ENCODE measurements at places on chromosomes 2 and 18.
A peak's percentile ranks its signal among the peaks of the same experiment; 100 is the strongest.

DNA sequence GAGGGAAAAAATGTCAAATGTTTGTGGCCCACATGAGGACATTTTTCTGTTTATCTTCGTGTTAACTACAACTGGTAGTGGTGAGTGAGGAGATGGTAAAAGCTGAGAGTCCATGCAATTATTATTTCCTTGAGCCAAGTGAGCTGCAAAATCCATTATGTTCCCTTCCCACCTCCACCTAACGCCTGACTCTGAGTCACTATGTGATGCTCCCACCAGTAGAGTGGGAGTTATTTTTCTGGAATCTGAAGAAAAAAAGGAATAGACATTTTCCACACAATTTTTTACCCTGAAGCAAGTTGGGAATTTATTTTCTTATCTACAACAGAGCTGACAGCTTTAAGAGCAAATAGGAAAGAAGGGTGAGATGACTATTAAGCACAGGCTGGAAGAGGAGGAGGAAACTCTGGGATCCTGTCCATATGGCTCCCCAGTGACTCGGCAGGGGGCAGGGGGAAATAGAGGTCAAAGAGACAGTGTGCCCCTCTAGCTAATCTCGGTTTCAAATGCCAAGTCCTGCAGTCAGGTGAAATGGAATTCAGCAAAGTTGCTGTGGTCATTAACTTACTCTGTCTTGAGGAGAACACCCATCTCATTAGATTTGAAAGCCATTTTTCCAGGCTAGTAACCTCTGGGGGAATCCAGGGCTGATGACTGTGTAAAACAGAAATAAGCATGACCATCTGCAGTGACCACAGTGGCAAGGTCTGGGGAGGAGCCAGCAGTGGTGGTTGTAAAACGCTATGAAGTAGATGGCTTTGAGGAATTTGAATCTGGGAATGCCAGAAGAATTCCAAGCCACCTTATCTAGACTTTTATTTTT, 463.9 kb downstream of the STK39 start:
- no peak for DNase-seq

DNA sequence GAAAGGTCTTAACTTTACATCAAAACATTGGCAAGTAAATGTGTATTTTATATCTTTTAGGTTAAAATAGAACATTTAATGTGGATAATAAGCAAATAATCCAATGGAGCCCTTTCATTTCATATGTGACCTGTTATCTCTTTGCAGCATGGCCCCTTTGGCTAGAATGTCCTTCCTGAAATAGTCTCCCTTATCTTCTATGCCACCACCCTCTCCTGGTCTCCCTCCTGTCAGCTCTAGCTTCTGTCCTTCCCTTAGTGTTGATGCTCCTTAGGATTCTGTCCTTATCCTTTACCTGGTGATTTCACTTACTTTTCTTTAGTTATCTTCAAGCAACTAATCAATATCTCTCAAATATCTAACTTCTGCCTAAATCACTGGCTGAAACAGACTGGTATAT, 87.1 kb upstream of the TFCP2L1 start:
- no peak for DNase-seq

DNA sequence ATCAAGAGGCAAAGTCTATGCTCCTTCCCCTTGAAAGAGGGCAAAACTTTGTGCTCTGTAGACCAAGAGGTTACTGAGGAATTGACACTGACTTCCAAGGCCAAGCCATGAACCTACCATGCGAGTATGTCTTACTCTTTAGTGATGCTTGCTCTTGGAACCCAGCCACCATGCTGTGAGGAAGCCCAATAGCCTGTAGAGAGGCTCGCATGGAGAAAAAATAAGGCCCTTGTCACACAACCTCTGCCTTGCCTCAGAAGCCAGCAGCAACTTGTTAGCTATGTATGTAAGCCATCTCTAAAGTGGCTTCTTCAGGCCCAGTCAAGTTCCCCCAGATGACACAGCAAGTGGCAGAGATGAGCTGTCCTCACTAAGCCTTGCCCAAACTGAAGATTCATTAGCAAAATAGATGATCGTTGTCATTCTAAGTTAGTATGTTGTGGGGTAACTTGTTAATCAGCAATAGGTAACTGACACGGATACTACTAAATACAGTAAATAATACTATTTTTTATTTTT, 66.1 kb upstream of the RGPD5 start:
- DNase-seq, result no peak

- DNase-seq, result no peak
Observed at GRCh38 chr2:49224426-49225010, 70.2 kb upstream of the FSHR start.

GRCh38 chr18:48991676-48992075, 40.9 kb upstream of the SMAD7 start:
- DNase-seq, result no peak

- DNase-seq, result no peak
Observed at GRCh38 chr2:147232225-147232669, 612.6 kb upstream of the ACVR2A start.

GRCh38 chr2:186907897-186908296, 58.9 kb upstream of the ZSWIM2 start:
- DNase-seq, result no peak

GRCh38 chr2:212998626-212999359, 152.6 kb downstream of the IKZF2 start:
- no peak for DNase-seq

DNA sequence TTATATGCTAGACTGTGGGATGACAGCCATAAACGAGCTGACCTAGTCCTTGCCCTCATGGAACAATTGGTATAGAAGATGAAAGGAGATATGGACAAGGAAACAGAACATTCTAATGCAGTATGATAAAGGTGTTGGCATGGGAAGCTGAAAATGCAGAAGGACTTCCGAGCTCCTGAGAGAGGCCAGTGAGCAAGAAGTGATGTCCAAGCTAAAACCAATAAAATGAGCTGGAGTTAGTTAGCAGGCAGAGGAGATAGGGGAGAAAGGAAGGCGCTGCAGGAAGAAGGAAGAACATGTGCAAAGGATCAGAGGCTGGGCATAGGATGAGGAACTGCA, 64.5 kb downstream of the BOD1L2 start:
- DNase-seq, result no peak

DNA sequence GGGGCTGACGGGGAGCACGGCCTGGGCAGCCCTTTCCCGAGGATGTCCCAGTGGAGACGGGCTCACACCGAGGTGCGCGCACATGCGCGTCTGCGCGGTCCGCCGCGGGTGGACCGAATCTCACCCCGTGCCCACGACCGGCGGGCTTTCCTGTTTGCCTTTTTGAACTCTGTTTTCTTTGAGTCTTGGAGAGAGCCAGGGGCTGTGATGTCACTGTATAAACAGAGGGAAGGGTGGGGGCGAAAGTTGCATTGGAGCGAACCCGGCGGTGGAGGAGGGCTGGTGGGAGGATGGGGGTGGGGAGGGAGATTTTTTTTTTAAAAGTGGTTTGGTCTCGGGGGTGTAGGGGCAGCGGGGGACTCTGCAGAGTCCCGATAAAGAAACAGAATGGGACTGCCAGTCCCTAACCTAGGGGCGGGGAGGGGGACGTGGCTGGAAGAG, 141.2 kb upstream of the CTAGE1 start:
- DNase-seq, result peak; percentile 28

DNA sequence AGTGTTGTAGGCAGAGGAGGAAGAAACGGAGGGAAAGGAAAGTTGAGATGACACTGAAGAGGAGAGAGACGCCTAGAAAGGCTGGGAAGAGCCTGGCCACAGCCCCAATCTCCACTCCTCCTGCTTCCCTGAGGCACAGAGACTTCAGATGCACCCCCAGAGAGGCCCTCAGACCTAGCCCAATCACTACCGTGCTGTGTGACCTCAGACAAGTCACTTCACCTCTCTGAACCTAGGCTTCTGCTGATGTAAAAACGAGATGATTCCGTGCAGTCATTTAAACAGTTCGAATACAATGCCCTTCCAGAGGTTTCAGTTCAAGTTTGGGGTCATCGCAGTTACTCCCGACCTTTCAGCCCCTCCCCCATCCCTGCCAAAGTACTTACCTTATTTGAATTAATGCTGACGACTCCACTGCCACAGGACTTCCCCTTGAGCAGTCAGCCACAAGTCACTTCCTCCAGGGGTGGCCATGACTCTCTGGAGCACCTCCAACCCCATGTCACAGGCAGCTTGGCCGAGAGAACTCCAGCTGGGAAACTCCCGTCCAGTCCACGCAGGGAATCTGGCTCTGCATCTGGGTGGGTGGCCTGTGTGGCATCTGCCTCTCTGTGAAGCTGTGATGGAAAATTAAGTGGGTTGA, 105.2 kb upstream of the ID2 start:
- DNase-seq, result no peak

- DNase-seq, result no peak
Observed at GRCh38 chr2:208807756-208808155, 401.2 kb downstream of the PTH2R start.

Data from frontal cortex (tissue), 4 donors.